ENCODE measurements at places on chromosomes 2 and 18.

GRCh38 chr18:76855594-76855993 lies 33.2 kb downstream of the ZNF236 start:
- DNase-seq: no peak

DNA sequence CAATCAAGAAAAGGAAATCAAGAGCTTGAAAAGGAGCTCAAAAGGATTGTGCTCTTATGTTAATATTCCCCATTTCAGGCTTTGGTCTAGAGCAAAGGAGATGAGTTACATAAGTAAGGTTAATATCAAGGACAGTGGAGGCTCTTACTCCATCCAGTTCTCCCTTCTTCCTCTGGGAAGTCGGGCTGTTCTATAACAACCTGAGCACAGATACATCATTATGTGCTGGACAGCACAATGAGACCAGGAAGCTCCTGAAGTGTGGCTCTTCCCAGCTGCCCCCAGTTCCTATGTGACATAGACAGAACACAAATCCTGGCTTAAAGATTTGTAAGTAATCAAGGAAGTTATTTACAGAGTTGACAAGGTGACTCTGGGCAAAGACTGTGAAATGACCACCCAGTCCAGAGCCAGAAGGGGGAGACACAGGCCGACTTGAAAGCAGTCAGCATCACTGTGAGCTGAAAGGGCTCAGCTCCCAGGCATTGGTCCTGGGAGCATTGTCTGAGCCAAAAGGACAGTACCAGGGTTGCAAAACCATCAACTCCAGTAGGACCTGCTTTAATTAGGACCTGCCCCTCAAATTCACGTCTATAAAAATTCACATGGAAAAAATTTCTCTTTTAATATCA lies 917.6 kb upstream of the ACVR2A start:
- DNase-seq: no peak

DNA sequence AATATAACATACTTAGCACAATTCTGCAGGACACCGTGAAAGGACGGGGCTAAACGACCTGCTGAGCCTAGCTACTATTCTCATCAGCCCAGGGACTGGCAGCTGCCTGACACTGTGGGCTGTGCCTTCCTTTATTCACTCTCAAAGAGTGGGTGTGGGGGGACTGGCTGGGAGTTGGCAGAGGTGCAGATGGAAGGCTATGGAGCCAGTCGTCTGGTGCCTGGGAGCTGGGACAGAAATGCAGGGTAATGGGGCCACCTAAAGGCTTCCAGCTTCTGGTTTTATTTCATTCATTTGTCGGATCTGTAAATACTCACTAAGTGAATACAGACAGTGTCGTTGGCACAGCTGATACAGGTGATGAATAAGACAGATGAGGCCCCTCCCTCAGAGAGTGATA lies 56.0 kb upstream of the NFU1 start:
- DNase-seq: no peak

GRCh38 chr2:121133551-121134319 lies 151.3 kb downstream of the TFCP2L1 start:
- no peak for DNase-seq

DNA sequence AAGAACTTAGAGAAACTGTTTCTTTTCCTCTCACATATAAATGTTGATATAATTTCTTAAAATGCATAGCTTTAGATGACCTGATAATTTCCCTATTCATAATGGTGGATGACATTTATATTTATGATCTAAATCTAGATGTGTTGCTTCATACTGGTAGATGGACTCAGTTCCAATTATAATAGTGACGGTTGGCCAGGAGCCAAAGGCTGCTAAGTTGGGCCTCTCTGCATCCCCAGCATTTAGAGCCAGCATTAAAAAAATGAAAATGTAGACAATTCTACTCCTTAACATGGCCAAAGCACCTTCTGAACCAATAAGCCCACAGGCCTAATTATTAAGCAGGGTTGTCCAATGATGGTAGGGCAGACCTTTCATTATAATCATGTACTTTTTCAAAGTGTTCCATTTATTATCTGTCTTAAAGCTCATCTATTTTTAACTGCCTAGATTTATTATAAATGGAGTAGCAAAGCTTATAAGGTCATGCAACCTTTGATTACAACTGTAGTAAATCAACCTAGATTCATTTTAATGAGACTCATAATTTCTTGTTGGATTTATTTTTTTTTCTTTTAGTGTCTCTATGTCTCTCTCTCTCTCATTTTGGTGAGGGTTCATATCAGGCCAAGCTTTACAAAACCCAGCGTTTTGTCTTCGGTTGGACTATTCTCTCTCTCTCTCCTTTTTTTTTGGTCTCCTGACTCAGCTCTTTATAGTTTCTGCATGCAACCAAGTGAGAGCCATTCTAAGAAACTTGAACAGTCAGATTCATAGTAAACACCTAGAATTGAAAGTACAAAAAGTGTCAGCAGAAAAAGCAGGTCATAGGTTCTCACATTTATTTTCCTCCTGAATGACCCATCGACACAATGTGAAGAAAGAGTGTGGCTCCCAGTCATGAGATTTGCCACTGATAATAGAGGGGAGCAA lies 2016.1 kb upstream of the PIK3C3 start:
- DNase-seq: no peak

DNA sequence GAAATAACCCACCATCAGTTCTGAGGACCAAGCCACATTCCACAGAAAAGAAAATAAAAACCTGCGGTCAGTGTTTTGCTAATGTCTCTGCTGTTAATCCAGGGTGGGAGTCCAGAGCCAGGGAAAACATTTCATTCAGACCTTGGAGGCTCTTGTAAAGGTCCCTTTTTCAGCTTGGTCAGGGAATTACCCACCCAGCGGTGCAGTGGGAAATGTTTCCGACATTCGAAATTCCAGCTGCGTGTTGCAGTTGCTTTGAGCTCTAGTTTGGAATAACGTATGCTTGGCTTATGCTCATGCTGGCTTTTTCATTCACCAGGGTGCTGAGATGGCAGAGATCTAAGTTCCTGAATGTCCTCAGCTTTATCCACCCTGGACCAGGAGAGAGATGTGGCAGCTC lies 219.1 kb downstream of the TRIB2 start:
- DNase-seq: no peak

DNA sequence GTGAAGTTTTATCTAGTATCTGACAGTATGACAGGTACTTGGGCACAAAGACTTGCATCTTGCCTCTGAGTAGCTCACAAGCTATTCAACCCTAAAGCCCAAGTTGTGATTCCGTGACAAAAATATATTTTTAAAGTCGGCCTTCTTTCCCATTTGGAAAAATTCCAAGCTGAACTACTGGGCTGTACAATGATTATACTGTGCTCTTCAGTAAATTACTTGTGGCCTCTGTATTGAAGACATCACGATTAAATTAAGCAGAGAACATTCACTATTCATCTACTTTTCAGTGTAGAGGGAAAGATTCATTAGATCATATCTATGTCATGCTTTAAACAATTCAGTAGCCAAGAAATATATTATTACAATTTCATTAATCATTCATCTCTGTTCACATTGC lies 282.2 kb downstream of the CDH2 start:
- DNase-seq: no peak

- no peak for DNase-seq
These were observed 21.8 kb downstream of the TYW5 start for GRCh38 chr2:199933466-199933865.

DNA sequence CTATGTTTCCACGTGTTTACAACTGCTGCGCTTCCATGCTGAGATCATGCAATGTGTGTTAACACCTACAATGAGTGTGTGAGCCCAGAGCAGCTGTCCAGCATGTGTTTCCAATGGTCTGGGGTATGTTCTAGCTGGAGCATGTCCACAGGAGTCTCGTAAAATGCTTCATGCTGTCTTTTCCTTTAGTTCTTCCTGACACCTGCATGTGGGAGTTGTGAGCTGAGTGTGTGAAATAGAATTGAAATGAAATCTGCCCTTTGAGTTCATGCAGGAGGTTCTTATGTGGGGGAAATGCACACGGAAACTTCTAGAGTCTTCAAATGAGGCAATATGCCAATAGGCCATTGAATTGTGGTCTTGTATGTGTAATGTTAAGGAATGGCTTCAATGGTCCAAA lies 205.1 kb downstream of the RND3 start:
- no peak for DNase-seq

DNA sequence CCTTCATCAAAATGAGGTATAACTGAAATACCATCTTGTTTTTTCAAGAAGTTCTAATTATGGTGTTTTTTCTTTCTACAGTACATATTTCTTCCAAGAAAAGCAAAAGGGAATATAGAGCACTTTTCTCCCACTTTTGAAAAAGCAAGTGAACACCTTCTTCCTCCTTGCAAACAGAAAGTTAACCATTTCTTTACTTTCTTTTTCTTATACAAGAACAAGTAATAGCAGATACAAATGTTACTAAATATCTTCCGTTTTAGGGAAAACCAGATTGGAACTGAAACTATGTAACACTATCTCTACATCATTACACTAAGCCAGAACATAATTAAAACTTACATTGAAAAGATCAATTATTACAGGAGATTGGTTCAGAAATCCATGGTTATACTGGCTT lies 44.0 kb downstream of the COBLL1 start:
- DNase-seq: no peak

- DNase-seq: no peak
These were observed 250.3 kb downstream of the ERBB4 start for GRCh38 chr2:212288308-212288707.

- DNase-seq: no peak
These were observed 5.4 kb upstream of the CRYGC start for GRCh38 chr2:208134928-208135586.

DNA sequence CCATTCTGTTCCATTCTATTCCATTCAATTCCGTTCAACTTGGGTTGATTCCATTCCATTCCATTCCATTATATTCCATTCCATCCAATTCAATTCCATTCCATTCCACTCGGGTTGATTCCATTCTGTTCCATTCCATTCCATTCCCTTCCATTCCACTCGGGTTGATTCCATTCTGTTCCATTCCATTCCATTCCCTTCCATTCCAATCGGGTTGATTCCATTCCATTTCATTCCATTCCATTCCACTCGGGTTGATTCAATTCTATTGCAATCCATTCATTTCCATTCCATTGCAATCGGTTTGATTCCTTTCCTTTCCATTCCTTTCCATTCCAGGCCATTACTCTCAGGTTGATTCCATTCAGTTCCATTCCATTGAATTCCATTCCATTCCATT lies 1138.4 kb downstream of the RPIA start:
- DNase-seq: no peak

DNA sequence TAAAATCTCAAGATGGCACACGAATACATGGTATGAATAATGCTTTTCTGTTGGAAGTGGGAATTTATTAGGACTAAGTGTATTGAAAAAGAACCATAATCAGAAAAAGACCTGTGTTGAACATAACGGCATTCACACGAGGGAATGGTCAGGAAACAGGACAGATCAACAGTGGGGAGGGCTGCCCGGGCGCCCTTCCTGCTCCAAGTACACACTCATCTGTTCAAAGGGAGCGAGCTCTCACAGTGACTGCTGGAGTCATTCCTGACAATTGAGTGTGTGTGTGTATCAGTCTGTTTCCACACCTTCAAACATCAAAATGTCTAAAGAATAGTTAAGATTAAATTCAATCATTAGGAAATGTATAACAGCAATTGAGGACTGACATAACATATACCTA lies 167.2 kb downstream of the HDAC4 start:
- no peak for DNase-seq

DNA sequence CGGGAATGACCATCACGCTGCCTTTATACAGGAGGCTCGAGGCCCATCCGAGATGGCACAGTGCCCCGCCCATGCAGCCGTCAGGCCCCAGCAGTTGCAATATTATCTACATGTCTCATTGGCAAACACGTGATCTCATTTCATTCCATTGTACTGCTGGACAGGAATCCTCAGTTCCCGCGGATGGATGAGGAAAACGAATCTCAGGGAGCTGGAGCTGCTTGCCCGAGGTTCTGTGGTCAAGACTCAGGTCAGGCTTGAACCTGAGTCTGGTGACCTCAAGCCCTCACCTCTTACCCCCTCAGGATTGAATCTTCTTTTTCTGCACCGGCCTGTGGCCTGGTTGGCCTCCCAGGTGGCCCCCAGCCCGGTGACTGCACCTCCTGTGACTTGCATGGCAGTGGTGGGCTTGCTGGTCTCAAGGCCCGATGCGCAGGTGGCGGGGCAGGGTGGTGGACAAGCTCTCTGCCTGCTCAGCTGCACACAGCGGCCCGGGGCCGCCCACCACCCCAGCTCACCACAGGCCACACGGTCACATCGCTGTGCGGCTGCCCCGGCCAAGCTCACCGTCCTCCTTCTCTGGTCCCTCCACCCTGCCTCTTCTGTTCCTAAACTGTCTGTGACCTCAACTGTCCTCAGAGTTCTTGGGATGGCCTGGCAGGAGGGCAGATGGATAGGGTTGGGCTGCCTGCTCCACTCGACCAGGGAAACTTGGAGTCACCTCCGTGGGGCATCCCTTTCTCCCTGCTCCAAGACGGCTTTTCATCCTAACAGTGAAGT lies 52.0 kb upstream of the HS6ST1 start:
- no peak for DNase-seq

DNA sequence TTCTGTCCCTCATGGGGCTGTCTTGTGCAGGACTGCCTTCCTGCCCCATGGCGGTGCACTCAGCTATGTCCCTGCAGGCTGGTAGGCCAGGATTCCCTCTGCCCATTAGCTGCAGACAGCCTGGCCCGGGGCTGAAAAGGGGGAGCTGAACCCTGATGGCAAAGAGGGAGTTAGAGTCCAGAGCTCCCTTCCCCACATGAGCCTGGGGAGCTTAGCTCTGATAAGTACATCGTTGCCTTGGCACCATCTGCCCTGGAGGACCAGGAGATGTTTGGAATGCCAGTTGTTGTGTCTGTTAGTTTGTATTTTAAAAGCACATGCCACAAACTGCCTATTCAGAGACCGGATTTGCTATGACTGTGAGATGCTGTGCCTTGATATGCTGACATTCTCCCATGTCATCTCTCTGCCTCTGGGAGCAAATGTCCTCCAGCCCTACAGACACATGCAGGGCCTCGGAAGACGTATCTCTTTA lies 65.1 kb upstream of the AFF3 start:
- DNase-seq: no peak

DNA sequence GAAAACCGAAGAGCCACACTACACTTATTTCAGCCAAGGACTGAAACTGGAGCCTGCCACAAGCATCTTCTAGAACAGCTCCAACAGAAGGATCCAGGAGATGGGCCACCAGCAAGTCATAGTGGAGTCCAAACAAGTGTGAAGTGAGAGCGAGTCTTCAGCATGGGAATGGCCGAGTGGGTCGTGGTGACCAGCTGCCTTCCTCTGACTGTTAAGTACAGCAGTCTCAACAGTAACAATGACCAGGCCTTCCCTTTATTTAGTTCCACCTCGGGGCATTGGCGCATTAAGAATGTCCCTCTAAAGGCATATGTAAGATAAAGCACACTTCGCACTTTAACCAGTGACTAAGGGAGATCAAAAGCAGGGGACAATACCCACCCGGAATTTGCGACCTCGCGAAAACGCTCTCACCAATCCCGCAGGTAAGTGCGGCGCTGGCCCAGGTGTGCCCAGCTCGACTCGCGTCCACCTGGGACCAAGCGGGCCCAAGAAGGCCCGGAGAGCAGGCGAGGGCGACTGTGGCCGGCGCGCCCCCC lies 1.1 kb downstream of the L3MBTL4 start:
- DNase-seq: no peak

All from GM12892 (cell line).